GM12865 (cell line): ENCODE measurements at places on chromosomes 2 and 18.

- no peak for DNase-seq
These were observed 272.8 kb downstream of the FIGN start for GRCh38 chr2:163462993-163463392.

DNA sequence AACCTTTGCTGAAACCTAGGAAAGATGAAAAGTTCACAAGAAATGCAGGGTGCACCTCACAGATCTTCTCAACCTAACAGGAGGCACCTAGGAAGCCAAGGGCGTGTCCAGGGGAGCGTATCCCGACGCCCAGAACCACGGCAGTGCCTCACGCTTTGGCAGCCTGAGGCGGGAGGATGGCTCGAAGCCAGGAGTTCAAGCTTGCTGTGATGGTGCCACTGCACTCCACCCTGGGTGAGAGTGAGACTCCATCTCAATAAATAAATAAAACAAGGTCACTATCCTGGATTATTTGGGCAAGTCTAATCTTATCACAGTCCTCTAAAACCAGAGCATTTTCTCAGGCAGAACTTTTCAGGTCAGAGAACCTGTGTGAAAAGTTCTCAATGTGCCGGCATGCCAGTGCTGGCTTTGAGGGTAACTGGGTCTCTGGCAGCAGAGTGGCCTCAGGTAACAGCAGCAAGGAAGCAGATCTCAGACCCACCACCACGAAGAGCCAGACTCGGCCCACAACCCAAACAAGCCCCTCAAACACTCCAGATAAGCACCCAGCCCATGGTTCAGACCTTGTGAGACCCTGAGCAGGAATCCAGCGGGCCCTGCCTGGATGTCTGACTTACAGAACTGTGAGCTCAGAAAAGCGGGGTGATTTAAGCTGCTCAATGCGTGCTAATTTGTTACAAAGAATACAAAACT lies 11.7 kb downstream of the HSBP1L1 start:
- no peak for DNase-seq

DNA sequence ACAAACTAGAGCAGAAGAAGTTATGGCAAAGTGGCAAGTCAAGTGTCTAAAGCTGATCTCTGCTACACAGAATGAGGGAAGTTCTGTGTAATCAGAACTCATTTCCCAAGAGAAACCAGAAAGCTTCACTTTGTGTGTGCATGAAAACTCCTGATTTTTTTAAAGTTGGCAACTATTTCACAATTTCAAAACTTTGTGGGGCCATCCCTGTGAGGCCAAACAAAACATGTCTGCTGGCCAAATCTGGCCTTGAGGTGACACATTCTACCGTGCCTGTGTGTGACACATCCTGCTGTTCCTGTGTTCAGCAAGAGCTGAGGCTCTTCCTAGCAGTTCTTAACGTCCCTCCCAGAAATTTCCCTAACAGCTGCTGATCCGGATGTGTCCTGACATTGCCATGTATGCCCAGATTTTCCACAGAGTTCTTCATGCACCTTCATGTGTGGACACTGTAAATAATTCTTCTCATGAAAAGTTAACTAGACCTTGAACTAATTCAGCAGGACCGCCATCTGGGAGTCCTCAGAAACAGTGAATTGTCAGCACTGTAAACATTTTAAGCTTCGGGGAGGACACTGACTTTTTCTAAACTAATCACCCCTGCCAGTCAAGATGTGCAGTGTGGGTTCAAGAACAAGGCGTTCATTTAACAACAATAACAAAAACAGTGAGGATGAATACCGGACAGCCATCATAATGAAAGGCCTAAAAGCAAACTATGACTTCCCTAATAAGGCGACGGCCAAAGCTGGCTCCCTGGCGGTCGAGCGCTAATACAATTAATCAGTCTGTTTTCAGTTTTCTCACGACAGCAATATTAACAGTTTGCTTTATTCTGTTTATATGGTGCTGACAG lies 99.0 kb downstream of the PLEKHM3 start:
- no peak for DNase-seq

GRCh38 chr2:203994735-203995134 lies 58.2 kb downstream of the ICOS start:
- no peak for DNase-seq

DNA sequence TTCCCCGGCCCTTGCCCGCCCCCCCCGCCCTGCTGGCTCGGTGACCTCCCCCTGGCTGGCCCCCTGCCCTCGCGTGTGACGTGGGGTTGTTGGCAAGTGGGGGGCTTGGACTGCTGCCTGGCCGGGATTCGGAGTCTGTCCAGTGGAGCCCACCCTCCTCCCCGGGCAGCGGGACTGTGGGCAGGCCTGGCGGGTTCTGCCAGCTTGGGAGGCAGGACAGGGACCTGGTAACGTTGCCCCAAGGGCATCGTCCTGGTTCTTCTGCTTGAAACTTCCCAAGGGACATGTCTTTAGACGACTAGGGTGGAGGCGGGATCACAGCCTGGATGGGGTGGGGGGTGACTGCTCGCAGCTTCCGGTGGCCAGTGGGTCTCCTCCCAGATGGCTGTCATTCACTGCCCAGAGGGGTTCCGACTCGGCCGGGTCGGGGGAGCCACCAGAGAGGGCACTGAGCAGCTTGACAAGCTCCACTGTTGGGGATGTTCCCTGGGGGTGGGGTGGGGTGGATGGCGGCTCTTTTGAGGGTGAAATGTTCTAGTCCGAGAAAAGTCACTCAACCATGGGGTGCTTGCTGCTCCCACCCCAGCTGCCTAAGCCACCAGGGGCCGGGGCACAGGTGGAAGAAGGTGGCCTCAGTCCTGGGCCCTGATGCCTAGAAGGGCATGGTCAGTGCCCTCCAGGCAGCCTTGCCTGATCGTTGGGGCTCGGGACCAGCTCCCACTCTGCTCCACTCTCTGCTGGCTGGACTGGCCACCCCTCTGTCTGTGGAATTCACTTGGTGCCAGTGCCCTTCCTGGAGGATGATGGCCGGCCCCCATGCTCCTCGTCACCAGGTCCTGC lies 4.3 kb upstream of the HS6ST1 start:
- DNase-seq = no peak

DNA sequence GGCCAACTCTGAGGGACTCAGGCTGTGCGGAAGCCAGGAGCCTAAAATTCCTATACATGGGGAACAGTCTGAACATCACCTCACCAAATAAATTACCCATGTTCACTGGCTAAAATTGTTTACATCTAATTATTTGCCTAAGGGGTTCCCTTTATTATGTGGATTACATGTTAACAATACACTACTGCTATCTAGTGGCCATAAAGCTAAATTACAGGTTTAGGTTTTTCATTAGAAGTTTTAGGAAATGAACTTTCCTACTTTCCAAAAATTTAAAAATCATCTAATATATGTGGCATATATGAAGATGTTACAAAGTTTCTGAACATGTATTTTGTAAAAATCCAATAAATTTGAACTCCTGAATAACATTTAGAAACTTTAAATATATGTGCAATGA lies 40.3 kb downstream of the PLA2R1 start:
- peak; percentile 17 for DNase-seq
